ENCODE measurements at places on chromosomes 16 and 17. TPM values are rescaled to one million over a fixed set of nuclear protein-coding genes. Genes with fewer than 3 reads are reported as not detected.

DNA sequence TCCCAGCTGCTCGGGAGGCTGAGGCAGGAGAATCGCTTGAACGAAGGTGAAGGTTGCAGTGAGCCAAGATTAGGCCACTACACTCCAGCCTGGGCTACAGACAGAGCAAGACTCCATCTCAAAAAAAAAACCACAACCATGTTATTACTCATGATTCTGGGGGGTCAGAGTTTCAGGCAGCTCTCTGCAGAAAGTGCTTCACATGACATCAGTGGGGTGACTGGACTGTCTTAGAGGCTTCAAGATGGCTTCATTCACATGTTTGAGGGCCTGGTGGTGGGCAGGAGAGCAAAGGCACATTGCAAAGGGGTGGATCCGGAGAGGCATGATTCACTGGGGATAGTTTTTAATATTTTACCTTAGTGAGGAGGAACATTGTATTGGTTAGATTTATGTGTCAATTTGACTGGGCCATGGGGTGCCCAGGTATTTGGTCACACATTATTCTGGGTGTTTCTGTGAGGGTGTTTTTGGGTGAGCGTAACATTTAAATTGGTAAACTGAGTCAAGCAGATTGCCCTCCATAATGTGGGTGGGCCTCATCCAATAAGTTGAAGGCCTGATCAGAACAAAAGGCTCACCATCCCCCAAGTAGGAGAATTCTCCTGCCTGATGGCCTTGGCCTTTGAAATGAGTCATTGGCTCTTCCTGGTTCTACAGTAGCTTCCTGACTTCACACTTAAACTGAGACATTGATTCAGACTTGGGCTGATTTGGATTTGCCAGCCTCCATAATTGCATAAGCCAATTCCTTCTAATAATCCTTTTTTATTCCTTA, 109.8 kb downstream of the GOSR1 start:
- no peak for DNase-seq

DNA sequence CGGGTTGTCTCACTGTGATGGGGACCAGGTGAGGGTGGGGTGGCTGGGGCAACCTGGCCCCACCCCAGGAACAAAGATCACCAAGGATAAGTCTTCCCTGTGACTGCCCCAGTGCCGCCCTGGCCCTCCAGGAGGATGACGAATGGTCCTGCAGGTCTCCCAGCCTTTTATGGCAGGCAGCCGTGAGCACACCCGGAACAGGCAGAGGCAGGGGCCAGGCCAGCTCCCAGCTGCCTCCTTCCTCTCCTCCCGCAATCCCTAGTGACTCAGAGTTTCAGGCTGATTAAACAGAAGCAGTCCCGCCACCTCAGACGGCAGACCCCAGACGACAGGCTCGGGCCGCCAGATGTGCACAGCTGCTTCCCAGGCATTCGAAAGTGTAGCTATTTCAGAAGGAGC, 13.3 kb downstream of the JUP start:
- DNase-seq: peak; percentile 55

DNA sequence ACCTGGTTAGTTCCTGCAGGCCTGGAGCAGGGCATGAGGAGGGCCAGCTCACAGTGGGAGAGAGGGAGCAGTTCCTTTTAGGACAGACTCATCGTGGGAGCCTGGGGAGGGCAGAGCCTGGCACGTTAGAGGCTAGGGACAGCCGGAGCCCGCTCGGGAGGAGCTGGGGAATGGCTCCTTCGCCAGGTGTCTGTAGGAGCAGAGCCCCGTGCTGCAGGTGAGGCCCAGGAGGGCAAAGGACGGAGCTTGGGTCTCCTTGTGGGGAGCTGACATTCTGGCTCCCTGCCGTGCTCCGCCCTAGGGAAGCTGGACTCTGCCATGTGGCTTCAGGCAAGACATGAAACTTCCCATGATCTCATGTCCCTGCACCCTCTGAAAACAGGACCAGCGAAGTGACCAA, 18.7 kb upstream of the MTSS2 start:
- DNase-seq: no peak

- no peak for DNase-seq
Measured at GRCh38 chr17:66349521-66350254, 47.3 kb downstream of the PRKCA start.

DNA sequence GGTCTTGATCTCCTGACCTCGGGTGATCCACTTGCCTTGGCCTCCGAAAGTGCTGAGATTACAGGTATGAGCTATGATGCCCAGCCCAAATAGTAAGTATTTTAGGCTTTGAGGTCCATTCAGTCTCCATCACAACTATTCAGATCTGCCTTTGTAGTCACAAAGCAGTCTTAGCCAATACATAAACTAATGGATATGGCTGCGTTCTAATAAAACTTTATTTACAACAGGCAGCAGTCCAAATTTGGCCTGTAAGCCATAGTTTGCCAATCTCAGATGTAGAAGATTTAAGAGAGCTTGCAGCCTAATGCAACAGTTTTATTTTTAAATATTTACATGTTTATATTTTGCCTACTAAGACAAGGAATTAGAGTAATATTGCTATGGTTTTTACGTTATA, 111.7 kb downstream of the YPEL2 start:
- no peak for DNase-seq

DNA sequence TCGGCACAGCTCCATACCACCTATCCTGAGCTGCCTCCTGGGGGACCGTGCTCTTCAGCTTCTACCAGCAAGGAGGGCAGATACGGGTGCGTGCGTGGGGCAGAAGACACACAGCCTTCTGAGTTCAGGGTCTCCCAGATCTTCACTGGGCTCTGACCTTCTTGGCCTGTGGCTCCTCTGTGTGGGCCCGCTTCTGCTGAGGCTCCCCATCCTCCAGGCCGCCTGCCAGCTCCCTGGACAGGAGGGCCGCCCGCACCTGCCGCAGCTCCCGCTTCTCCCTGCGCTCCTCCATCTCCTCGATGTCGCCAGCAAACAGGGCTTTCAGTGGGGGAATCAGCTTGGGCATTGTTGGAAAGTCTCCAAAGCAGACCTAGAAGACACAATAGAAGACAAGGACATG, 25.2 kb downstream of the ELAC2 start:
- no peak for DNase-seq

Gene ASPA
- total RNA-seq: 3.2 TPM

DNA sequence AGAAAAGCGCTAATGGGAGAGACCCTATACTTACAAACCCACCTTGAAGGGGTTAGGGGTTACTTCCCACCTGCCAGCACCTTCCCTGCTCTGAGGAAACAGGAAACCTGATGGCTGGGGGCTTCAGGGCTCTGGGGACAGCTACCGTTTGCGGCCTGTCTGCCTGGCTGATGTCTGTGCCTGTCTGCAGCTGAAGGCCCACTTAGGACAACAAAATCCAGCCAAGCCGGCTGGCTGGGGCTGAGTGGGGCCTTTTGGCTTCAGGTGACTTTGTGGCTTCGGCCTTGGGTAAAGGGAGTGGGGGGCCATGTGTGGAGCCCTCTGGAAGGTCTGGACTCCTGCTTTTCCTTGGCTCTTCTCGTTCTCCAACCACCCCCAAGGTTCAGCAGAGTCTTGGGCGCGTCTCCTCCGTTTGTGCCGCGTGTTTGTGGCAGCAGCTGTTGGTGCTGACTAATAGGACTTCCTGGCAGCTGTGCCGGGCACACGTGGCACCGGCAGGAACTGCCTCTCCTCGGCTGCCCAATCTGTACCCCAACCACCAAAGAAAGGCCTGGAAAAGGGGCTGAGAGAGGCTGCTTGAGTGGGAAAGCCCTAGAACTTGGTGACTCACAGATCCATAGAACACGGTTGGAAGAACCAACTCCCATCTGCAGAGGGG, 186.7 kb downstream of the MSI2 start:
- peak; percentile 79 for DNase-seq

- no peak for DNase-seq
Measured at GRCh38 chr17:19269641-19270040, 32.5 kb downstream of the EPN2 start.

Gene NPIPB9
- total RNA-seq: 0.62 TPM

- DNase-seq: no peak
Measured at GRCh38 chr16:6600167-6600566, 732.5 kb upstream of the RBFOX1 start.

DNA sequence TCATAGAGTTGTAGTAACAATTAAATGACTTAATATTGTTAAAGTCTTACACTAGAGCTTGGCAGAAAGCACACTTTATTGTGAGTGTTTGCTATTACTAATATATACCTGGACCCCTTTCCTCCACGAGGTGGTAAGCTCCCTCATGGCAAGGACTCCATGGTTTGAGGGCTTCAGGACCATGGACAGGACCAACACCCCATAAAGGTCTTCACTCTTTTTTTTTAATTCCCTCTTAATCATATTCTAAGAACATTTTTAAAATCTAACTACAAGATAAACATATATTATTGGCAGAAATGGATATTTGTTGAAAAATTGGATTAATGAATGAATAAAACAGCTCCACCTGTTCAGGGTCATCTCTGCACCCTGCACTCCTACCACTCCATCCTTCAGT, 154.5 kb downstream of the CBLN1 start:
- no peak for DNase-seq

DNA sequence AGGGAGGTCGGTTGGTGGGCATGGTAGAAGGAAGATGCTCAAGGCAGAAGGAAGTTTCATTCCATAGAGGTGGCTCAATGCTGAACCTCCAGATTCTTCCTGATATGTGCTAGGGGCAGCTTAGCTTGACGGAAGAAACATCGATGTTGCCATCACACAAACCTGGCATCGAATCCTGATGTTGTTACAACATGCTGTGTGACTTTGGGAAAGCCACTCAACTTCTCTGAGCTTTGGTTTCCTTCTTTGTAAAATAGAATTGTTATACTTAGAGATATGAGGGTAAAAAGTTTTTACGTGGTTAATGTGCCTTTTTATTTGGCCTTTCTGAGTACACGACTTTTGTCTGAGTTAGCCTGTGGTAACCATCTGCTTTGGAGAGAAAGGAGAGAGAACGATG, 287.9 kb downstream of the SHISA9 start:
- no peak for DNase-seq

DNA sequence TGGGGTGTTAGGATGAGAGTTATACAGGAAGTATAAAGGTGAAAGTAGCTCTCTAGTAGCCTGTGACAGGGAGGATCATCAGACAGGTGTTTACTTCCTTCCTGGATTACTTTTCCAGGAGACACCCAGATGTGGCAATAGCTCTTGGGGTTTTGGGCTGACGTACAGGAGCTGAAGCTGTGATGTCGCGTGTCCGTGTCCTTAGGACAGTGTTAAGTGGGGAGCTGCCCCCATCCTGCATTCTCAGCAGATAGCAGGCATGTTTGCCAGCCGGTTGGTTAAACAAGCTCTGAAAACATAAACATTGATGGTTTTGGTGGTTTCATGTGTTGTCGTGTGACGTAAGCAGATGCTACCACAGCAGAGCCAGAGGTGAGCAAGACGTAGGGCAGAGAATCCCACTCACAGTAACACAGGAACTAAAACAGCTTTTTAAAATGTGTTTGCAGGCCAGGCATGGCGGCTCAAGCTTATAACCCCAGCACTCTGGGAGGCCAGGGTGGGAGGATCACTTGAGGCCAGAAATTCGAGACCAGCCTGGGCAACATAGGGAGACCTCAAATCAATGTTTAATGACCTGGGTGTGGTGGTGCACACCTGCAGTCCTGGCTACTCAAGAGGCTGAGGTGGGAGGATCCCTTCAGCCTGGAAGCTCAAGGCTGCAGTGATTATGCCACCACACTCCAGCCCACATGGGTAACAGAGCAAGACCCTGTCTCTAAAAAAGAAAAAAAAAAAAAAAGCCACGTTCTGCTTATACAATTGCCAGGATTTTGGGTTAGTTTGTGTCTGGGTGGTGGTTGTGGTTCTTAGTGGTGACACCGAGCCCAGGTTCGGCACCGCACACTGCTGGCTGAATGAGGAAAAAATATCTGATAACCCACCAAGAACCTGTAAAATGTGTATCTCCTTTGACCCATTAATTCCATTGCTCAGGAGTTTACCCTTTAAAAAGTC, 18.2 kb upstream of the IL17C start:
- DNase-seq: no peak

DNA sequence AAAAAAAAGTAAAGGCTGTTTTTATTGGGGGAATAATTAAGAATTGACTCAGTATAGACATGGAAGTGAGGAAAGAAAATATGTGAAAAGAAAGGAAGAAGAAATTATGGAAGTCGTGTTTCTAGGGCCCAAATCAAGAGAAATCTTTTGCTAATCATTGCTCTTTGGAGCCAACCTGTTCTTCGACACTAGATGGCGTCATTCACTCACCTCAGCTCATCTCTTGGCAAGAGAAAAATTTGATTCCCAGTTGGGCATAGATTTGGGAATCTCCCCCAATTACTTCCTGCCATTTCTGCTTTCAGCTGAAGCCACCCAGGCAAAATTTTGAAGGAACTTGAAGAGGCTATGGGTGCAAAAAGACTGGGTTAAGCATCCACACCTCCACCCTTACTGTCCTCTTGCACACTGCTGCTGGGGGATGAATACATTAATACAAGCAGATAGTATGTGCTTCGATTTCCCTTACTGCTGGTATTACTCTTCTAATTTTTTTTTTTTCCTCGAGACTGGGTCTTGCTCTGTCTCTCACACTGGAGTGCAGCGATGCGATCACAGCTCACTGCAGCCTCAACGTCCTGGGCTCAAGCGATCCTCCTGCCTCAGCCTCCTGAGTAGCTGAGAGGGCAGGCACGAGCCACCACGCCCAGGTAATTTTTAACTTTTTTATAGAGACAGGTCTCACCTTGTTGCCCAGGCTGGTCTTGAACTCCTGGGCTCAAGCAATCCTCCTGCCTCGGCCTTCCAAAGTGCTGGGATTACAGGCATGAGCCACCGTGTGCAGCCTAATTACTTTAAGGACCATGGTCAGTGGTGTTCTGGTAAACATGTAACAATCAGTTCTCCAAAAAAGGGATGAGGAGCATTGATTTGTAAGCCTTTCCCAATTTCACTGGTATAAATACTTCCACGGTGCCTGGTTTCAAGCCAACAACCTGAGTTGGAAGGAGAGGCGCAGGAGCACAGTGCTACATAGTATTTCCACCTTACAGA, 13.5 kb downstream of the PSMD7 start:
- no peak for DNase-seq

- no peak for DNase-seq
Measured at GRCh38 chr17:3378321-3378720, 7.8 kb downstream of the OR3A2 start.

DNA sequence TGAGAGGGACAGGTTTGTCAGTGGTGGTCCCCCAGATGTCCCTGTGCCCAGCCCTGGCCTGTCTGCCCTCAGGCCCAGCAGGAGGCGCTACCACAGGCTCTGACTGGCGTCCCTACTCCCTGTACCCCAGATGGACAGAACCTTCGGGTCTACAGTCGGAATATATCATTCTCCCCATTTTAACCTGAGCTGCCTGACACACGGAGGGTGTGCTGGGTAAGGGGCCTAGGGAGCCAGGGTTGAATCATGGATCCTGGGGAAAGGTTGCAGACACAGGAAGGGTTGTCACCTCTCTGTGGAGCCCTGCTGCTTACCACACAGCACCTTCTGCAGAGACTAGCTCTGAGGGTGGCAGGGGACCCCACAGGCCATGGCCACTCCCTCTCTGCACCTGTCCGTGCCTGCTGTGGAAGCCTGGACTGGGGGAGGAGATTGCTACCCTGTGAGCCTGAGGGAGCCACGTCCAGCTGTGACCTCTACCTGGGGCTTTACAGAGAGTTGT, 162.2 kb upstream of the ZNF267 start:
- DNase-seq: no peak

Gene PRM1
- not detected for total RNA-seq
